G401 (cell line): ENCODE measurements at places on chromosomes 1 and 21.

GRCh38 chr1:10909697-10910680 lies 102.5 kb upstream of the TARDBP start:
- DNase-seq: no peak

GRCh38 chr1:115145226-115145625 lies 55.9 kb upstream of the TSPAN2 start:
- no peak for DNase-seq

GRCh38 chr1:53343831-53344668 lies 16.2 kb upstream of the LRP8 start:
- no peak for DNase-seq

DNA sequence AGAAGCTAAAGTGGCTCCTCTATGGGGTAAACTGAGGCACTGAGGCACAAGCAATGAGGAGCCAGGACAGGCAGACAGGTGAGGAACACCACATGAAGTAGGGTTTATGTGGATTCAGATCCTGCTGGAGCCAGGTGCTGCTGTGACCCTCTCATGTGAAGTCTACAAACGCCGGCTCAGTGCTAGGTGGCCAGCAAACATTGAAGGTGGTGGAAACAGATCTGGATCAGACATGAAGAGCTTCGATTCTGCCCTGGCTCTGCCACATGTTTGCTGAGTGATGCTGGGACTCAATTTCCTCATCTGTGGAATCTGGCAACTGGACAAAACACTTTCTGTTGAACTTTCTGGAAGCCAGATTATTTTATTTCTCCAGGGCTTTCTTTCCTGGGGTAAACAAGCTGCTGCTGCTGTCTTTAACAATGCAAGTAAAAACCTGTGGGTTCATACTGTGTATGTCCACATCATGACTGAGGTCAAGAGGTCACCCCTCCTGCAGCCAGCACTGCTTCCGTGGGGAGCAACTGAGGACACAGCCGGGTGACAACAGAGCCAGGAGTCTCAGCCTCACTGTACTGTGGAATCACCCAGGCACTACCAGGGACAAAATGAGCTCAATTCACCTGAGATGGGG lies 33.3 kb downstream of the HMGB4 start:
- no peak for DNase-seq

DNA sequence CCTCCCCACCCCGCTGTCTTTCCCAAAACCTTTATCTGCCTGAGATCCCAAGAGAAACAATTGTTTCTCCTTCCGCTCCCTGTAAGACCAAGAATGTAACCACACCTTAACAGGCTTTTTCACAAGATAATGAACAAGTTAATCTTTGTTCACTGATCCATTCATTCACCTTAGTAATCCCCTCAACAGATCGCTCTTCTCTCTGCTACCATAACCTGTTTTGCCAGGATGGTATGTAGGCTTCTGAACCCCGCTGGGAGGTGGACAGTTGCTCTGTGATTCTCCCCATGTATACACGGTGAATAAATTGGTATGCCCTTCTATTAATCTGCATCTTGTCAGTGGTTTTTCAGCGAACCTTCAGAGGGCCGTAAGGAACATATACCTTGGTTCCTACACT lies 18.7 kb upstream of the RGSL1 start:
- DNase-seq: no peak
